ENCODE measurements at places on chromosomes 13 and 19.

GRCh38 chr13:32877491-32877890 is 138.7 kb upstream of the KL start:
- no peak for DNase-seq

- peak; percentile 72 for DNase-seq
Observed at GRCh38 chr19:11421371-11422098, 2.4 kb upstream of the RGL3 start.

- no peak for DNase-seq
Observed at GRCh38 chr13:54124700-54125099, 1096.1 kb downstream of the OLFM4 start.

DNA sequence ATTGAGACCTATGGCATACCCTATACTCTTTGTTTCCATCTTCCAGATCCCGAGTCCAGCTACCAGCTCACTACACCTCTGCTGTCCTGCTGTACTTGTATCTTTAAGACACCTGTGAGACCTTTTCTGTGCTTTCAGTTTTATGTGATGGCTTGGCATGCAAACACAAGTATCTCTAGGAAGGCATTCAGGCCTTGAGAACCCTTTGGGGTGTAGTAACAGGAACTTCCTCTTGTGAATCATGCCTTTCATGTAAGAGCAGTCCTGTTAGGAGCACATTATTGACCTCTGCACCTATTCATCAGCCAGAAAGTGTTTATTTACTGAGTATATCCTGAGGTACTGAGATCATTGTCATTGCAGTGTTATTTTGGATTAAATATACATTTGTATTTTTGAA is 87.0 kb upstream of the HTR2A start:
- DNase-seq = peak; percentile 36

DNA sequence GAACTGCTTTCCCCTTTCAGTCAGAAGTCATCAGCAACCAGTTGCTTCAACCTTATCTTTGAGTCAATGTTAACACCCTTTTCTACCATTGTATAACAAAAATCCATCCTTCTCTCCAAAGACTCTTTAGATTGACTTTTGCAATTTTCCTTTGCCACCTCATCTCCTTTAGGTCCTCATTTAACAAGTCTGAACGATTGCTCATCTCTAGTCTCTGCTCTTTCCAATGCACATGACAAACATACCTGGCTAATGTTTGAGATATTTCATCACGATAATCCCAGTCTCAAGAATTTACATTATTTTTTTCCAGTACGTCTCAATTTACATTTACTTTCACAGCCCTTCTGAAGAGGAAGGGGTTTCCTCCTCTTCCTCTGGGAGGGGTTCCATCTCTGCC is 127.5 kb downstream of the KLF12 start:
- no peak for DNase-seq

DNA sequence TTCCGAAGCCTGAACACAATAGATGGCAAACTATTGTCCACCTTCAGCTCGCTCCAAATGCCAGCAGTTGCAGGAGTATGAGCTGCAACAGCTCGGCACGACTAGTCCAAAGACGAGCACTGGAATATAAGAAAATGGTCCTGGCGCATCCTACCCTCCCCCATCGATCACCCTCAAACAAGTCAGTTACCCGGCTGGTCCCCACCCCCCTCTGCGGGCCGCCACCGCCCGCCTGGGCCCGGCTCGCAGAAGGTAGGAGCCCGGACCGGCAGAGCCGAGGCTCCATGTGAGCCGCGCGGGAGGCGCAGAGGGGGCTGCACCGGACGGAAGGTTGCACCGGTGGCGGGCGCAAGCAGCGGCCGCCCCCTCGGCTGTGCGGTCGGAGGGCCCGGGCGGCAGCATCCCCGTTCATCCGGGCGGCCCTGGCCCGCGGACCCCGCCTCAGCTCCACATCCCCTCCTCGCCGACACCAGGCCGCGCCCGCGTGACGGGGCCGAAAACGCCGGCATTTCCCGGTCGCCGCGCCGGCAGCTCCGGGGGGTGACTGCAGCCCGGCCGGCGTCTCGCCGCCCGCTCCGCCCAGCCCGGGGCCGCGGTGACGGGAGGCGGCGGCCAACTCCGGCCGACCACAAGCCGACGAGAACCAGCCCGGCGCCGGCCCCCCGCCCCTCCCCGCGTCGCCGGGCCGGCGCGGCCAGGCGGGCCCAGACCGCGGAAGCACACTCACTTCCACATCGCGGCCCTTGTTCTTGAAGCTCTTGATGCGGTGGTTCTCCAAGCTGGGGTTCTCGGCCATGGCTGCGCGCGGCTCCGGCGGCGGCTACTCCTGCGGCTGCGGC is 552 bp downstream of the KPNA3 start:
- peak; percentile 22 for DNase-seq

Data from GM19239 (cell line).